ENCODE measurements at places on chromosomes 7 and 10. TPM values are rescaled to one million over a fixed set of nuclear protein-coding genes. Genes with fewer than 3 reads are reported as not detected.

- DNase-seq, result no peak
Observed at GRCh38 chr7:140594131-140594691, 46.4 kb downstream of the DENND2A start.

DNA sequence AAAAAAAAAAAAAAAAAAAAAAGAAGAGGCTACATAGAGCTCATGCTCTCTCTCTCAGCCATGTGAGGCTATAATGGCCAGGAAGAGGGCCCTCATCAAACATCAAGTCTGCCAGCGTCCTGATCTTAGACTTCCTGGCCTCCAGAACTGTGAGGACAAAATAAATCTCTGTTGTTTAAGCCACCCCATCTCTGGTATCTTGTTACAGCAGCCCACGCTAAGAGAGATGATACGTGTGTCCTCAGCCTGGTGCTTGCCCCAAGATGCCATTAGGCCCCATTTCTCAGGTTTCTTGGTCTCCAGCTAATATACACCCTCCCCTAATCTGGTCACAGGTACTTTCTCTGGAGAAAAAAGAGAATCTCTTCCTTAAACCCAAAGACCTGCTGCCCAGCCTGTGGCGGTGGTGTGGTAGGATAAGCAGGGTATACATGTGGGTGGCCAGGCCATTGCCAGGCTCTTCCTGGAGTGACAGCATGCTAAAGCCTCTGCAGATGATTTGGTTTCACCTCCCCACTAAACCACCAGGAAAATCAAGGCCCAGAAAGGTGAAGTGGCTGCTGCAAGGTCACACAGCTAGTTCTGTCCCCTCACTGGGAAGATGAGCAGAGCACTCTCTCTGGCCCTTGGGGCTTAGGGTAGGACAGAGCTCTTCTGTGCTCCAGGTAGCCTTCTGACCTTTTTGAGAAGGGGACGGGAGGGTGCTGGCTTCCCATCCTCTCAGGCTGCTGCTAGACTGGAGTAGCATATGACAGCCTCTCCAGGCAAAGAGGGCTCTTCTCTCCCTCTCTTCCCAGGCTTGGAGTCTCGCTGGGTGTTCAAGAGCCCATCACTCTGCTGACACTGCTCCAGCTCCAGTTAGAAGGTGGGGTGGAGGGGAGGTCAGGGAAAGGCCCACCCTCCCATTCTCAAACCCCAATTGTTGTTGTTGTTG, 5.2 kb downstream of the SPOCK2 start:
- DNase-seq, result no peak

- no peak for DNase-seq
Observed at GRCh38 chr10:98224509-98224908, 43.5 kb downstream of the LOXL4 start.

- no peak for DNase-seq
Observed at GRCh38 chr10:67045404-67045803, 119.6 kb downstream of the LRRTM3 start.

GRCh38 chr7:105352018-105352612, 36.6 kb downstream of the SRPK2 start:
- no peak for DNase-seq

DNA sequence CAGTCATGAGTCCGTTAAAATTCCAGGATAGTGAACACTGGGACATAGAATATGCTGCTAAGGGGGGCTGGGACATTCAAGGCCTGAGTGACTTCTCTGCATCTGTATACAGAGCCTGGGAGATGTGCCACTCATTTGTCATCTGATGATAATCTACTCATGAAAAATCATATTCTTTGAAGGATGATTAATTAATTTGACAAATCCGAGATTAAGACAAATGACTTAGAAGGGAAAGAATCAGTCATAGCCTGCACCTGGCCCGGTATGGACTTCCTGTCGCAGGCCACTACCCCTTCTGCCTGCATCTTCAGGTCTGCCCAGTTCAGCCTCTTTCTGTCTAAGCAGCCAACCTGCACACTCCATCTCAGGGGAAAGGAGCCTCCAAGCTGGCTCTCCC, 18.8 kb upstream of the FAM170B start:
- no peak for DNase-seq

DNA sequence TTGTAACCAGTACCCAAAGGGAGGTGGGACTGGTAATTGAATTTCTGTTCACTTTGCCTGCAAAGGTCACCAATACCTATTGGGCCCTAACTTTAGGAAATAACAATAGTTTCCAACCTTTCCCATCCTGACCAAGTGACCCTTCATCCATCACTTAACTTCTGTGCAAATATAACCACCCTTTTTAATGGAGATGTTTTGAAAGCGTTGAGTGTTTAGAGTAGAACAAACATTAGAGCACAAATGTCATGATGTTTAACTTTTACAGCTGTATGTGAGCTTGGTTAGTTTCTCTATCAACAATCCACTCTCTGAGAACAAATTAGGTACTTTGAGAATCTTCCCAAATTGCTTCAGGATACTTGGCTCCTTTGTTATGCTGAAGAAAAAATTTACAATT, 66.4 kb downstream of the MET start:
- no peak for DNase-seq

- no peak for DNase-seq
Observed at GRCh38 chr7:30238721-30239441, 45.5 kb upstream of the ZNRF2 start.

DNA sequence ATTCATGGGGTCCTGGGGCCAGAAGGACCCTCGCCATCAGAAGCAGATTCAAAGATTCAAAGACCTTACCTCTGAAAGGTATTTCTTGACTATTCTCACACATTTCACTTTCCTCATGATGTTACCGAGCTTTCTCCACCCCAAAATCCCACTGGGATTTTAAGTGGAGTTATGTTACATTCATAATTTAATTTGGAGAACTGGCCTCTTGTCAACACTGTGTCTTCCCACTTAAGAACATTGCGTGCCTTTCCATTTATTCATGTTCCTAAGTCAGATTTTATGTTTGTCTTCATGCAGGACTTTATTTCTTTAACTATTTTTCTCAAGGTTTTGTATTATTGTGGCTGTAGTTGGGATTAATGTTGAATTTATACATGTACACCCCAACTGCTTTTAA, 123.5 kb upstream of the BMPER start:
- DNase-seq, result no peak

DNA sequence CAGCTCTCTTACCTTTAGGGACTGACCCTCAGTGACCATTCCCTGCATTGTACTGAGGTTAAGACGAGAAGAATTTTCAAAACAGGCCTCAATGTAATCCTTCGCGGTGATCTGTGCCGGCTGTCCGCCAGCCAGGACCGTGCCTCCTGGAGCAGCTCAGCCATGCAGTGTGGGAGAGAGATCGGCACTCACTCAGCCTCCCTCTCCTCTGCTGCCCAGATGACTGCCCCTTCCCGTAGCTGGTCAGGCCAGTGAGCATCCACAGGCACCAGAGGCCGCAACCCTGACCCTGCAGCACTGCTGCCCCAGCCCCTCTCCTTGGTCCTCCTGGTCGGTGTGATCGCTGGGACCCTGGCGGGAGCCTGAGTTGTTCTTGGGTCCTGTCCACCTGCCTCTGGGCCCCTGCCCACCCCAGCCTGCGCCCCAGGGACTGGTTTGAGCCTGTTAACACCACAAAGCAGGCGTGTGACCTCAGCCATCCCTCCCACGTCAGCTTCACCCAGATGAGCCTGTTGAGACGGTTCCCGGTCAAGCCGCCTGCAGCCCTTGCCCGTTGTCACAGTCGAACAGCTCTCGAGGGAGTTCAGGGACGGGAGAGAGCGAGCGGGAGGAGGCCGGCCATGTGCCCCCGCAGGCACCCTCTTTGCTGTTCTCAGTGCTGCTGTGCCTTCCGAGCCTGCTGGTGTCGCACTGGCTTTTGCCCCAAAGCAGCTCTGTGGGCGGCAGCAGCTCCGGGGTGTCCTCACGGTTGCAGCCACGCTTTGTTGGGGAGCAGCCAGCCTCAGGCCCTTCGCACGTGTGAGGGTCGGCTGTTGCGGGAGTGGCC, 37.2 kb downstream of the NKX6-2 start:
- no peak for DNase-seq

DNA sequence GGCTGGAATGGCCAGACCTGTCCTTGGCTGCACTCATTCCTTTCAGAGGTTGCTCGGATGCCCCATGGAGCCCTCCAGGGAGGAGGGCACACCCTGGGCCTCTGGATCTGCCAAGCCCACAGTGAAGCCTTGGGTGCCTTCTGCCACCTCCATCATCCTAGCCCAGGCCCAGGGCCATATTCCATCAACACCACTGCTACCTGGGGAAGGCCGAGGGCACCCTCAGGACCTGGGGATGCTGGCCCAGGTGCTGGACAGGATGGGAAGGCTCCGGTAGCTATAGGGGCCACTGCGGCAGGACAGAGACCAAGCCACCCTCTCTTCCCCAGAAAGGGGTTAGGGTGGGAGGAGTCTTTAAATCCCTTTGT, 810 bp downstream of the OPN4 start:
- no peak for DNase-seq

- no peak for DNase-seq
Observed at GRCh38 chr10:78464118-78464855, 430.6 kb downstream of the RPS24 start.

- DNase-seq, result no peak
Observed at GRCh38 chr7:152136686-152137085, 111.2 kb downstream of the GALNT11 start.

The C7orf57 gene
- 0.15 TPM for total RNA-seq

The SPDYE5 gene
- not detected for total RNA-seq

The KAZALD1 gene
- total RNA-seq, result 16.0 TPM

The WNT2 gene
- total RNA-seq, result 0.12 TPM
